Pulmonary artery endothelial cell (primary cell): ENCODE measurements at places on chromosomes 5 and 9.

DNA sequence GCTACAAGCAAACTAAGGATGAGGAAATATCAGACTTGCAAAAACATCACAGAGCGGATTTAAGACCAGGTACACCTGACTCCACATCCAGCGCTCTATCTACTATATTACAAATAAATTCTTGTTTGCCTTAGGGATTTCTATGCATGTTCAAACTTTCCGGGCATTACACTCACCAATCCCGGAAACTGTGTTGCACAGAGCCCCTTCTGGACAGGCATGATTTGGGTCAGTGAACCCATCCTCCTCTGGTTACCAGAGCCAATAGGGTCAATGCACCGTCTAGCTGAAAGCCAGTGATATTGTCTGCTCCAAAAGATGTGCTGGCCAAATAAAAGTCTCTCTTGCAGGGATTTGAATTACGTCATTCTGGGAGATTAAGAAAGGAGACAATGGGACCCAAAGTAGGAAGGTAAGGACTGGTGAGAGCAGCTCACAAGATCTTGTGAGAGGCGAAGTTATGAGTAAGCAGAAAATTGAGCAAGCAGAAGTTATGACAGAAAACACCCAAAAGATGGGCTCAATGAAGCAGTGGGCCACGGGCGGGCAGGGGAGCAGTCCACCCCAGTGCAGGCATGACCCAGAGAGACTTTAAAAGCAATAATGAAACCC, 155.8 kb upstream of the RAI14 start:
- no peak for DNase-seq

GRCh38 chr9:13274886-13275641, 4.4 kb downstream of the MPDZ start:
- DNase-seq = no peak

GRCh38 chr9:126986506-126986951, 71.9 kb downstream of the RALGPS1 start:
- DNase-seq = no peak

DNA sequence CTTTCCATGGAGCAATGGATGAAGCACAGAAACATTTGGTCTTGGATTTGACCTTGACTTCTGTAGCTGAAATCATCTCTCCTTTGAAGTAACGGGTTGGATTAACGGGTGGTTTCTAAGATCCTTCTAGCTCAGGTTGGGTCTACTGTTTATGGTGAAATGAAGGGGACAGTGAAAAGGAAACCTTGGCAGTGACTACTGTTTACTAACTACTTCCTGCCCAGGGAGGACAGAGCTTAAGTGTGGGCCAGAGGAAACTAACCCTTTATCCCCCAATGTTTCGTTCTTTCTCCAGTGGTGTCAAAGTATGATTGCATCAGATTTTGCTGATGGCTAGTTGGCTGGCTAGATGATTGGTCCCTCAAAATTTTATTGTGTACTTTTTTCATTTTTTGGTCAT, 22.2 kb downstream of the SKP2 start:
- DNase-seq = no peak

- DNase-seq = no peak
These were observed 117.9 kb upstream of the PRDM9 start for GRCh38 chr5:23389291-23390101.

- DNase-seq = no peak
These were observed 154.1 kb downstream of the EFNA5 start for GRCh38 chr5:107516452-107517184.

GRCh38 chr5:111954516-111955395, 197.8 kb upstream of the NREP start:
- DNase-seq = no peak

DNA sequence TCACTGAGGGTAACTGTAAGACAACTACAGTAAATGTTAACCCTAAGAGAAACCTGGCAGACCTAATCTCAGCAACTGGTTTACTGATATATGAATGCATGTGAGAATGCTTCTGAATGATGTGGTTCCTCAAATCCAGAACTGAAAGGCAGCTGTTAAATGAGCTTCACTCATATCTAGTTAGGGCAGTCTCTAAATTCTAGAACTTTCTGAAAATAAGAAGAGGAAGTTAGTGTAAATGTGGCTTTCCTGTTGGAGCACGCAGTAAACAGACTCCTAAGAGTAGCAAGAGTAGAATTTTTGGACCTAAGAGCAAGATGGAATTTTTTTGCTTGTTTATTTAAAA, 117.9 kb upstream of the KCNN2 start:
- no peak for DNase-seq
